ENCODE measurements at places on chromosomes 7 and 10.

- no peak for DNase-seq
Measured at GRCh38 chr7:4144811-4145510, 537.1 kb upstream of the FOXK1 start.

DNA sequence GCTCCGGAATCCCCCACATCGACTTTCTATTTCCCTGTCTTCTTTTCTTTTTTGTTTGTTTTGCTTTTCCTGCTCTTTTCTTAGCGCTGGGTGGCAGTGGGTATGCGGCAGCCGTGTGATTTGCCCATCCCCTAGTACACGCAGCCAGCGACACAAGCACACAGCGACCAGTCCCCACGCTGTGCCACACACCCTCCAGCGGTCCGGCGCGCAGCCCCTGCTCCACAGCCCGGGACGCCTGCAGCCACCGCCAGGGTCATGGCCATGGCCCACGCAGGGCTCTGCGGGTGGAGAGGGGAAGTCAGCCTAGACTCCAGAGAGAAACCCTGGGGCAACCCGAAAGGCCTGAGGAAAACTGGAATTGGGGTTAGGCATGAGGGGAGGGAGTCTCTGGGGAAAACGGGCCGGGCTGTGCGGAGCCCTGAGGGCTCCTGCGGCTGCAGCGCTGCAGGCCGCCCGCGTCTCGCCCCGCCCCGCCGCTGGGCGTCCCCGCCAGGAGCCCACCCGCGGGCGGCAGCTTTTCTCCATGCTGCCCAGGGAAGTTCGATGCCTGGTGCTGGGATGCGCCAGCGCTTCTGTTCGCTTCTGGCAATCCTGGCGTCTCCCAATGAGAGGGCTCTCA lies 2.5 kb downstream of the CHRM2 start:
- no peak for DNase-seq

DNA sequence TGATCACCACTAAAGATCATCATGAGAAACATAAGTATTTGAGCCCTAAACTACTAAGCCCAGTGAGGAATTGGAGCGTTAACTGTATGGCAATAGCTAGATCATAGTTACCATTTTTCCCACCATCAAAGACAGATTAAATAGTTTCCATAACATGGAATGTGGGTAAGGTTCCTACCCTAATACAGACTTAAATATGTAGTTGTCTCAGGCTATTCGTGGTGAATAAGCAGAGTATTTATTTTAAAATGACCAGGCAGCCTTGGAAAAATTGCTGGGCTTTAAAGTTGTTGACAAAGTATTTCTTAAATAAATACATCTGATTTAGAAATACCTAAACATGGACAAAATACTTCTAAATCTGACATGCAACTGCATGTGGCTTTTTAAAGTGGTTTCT lies 106.8 kb downstream of the NT5C2 start:
- DNase-seq, result no peak

DNA sequence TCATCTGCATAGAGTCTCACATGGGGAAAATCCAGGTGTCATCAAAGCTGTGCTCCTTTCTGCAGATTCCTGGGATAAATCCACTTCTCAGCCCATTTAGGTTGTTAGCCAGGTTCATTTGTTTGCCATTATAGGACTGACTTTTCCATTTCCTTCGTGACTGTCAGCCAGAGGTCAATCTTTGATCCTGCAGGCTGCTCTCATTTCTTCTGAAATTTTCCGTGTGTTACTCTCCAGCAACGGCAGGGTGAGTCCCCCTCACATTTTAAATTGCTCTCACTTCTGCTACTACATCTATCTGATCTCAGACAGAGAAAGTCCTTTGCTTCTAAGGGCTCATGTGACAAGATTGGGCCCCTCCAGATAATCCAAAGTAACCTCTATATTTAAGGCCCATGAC lies 150.7 kb upstream of the BET1 start:
- DNase-seq, result no peak

GRCh38 chr10:119670717-119671116 lies 19.5 kb downstream of the BAG3 start:
- no peak for DNase-seq

DNA sequence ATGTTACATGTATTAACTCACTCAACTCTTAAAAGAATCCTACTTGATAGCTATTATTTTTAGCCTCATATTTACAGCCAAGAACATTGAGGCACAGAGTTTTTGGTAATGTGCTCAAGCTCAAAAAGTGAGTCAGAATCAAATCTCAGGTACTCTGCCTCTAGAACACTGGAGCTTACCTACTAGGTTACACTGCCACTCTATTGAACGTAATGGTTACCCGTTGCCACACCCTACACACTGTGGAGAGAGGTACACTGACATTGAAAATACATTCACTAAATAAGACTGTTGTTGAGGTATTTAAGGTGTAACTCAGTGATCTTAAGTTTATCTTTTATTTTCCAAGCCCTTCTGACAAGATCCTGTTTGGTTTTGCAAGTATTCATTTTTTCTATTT lies 17.9 kb downstream of the SLC26A3 start:
- no peak for DNase-seq

DNA sequence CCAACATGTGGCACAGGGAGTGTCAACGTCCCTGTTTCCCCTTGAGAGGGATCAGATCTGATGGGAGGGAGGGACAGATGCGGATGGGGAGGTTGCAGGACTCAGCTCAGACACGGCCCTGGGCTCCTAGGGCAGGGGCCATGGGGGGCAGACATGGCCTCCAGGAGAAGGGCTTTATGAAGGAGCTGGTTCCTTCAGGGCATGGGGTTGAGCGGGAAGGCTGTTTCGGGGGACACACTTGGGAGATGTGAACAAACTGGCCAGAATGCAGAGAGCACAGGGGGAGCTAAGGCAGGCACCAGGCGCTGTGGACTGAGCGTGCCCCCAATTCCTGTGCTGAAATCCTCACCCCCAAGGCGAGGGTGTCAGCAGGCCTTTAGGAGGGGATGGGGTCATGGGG lies 581.9 kb upstream of the FOXK1 start:
- DNase-seq, result no peak

DNA sequence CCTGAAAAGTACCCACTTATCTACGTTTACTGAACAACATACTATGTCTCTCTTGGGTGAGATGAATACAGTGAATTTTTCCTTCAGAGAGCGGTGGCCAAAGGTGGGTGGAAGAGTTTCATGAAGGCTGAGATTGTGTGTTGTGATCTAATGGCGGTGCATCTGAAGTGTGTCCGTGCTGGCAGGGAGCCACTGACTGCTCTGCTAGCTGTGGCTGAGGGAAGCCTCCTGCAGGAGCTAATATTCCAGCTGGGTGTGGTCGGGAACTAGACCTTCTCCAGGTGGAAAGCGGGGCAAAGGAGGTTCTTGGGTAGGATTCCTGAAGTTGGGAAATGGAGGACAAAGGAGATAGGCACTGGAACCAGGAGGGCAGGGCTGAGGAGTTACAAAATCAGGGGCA lies 69.2 kb upstream of the GRB10 start:
- DNase-seq, result no peak

GRCh38 chr10:42827201-42827600 lies 44.6 kb downstream of the BMS1 start:
- no peak for DNase-seq

GRCh38 chr7:10912077-10912476 lies 61.6 kb upstream of the PHF14 start:
- DNase-seq, result no peak

- DNase-seq, result no peak
Measured at GRCh38 chr7:117084286-117084685, 131.0 kb downstream of the ST7 start.

DNA sequence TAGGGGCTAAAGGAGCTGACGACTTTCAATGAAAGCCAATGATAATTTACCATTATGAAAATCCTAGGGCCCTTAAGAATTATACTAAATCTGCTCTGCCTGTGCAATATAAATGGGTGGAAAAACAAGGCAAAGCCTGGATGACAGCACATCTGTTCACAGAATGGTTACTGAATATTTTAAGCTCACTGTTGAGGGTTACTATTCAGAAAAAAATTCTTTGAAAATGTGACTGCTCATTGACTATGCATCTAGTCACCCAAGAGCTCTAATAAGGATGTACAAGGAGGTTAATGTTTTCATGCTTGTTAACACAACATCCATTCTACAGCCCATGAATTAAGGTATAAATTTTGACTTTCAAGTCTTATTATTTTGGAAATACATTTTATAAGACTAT lies 8.9 kb downstream of the DKK1 start:
- no peak for DNase-seq

DNA sequence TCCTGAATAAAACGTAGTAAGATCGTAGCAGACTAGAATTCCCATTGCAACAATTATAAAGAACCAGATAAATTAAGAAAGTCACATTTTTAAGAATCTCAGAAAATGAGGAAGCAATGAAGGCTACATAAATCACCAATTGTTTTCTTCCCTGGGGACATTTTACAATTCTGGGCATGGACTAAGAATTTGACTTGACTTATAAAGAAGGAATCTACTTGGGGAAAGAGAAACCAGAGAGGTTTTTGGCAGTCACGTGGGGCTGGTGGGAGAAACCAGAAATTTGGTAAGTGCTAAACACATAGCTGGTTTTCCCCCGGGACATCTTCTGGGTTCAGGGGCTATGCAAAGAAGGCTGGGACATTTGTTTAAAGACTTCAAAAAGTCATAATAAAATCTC lies 109.8 kb upstream of the IL6 start:
- DNase-seq, result no peak

GRCh38 chr7:82049891-82050533 lies 280.2 kb upstream of the HGF start:
- DNase-seq, result no peak

- DNase-seq, result no peak
Measured at GRCh38 chr7:17139081-17139480, 159.4 kb upstream of the AHR start.

DNA sequence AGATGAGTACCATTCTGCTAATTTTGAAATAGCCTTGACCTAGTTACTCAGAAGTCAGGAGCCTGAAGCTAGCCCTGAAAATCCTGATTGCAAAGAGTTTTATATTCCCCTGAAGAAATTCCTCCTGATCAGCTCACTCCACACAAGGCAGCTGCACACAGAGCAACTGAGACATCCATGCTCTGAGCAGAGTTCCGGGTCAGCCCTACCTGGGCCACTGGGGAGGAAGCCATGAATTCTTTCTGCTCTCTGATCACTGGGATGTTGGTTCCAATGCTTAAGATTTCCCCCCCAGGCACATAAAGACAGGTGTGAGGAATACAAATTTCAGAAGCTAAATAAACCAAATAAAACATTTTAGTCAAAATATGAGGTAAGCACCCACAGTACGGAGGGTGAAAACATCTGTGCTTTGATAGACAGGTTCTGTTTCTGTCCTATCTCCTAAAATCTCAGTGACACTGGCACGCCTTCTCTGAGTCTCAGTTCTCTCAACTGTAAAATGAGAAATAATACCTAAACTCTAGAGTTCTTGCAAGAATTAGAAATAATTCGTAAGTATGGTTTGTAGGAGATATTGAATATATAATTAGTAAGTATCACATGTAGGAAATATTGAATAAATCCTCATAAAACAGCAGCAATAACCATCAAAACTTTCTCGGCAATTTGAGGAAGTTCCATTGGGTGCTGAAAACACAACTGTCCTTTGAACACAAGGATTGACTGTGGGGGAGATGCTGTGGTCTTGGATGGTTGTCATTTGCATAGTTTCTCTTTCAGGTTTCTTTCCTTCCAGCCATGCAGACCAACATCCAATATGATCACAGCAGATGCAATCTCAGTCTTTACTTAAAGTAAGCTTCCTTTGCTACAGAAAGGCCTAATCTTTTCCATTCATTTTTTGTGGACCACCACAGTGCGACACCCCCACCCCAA lies 133.0 kb upstream of the TNS3 start:
- no peak for DNase-seq

DNA sequence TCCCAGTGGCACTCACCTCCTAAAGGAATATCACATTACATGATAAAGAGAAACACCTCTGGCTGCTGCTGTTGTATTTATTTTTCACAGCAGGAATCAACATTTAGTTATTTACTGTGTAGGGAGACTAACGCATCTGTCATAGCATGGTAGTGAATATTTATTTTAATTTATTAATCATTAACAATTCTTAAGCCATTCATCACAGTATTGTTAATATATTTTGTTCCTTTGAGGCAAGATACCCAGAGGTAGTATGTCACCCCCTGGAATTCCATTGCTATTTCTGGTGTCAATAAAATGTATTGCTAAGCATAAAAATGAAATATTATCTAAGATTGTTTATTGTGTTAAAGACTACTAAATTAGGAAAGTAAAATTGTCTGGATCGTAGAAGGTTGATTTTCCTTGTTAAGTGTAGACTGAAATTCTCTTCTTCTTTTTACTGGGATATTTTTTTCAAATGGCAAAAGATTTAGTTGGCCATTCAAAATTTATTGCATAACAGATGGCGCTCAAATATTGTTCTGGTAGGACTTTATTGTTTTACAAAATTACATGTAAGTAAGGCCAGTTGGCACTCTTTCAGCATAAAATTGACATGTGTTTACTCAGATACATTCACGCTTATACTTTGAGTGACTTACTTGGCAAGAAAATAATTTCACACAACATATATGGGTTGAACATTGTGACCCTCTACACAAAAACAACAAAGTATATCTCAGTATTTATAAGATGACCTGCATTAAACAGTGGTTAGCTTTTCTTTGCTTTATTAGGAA lies 1358.7 kb upstream of the SORCS1 start:
- no peak for DNase-seq

DNA sequence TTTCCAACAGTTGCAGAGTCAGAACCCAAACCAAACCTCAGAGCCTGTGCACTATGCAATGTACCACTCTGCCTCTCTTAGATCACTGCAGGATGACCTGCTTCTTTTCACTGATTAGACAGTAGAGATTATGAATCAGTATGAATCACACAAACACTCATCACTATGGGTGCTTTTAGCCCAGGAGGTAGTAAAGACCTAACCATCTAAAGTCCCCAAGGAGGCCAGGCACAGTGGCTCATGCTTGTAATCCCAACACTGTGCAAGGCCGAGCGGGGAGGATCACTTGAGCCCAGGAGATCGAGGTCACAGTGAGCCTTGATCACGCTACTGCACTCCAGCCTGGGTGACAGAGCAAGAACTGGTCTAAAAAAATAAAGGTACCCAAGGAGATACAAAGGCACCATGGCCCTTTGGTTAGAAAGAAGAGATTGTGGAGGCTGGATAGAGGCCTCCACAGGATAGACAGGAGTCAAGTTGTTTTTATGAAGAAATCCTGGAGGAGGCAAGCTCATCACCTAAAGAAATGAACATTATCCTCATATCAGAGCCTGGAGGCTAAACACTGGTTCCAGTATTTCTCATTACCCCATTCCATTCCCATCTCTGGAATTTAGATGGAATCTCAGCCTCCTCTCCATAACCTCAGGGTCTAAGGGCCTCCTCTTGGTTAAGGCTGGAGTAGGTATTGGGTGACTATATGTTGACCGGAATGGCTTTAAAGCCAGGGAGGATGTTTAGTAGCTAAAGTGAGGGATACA lies 12.9 kb downstream of the SEC31B start:
- no peak for DNase-seq

DNA sequence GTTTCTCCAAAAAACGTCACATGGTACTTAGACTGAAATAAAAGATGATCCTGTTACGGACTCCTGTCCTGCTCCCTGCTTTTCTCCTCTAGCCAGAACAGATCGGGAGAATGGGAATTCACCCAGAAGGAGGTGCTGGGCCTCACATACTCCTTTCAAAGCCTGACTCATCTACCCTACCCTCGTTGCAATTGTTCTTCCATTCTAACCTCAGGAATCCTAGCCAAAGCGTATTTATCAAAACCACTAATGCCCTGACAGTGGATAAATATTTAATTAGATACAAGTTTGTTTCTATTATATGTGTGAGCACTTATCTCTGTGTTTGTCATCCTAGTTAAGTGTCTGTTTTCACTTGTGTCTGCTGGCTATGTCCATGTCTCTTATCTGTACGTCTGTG lies 21.7 kb downstream of the ZCWPW1 start:
- no peak for DNase-seq

- no peak for DNase-seq
Measured at GRCh38 chr10:71588685-71589084, 130.9 kb downstream of the C10orf105 start.

- DNase-seq, result no peak
Measured at GRCh38 chr10:113497198-113497597, 55.7 kb upstream of the HABP2 start.

Measured in stimulated activated CD8-positive, alpha-beta memory T cell treated with anti-CD3 and anti-CD28 coated beads, Interleukin-12 subunit alpha, Interleukin-12 subunit beta, amount 100 ng/mL, for 4 hours (primary cell).